Left renal pelvis (tissue), 4 donors: ENCODE measurements at places on chromosomes 12 and 14.

DNA sequence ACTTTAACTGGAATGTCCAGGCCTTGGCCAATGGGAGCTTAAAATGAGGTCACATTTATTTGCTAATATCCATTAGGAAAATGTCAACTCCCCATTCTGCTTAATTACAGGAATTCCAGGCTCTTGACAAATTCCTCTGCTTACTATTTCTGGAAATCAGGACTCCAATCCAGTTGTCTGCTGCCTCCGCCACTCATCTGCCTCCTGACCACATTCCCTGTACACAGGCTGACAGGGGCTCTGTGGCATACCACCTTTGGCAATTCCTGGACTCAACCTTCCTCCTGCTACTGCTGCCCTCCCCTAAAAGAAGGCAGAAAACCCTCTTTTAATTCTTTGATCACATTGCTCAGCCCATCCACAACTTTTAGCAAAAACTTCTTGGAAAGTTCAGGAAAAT lies 37.9 kb downstream of the KICS2 start:
- DNase-seq = no peak

GRCh38 chr12:94165138-94165537 lies 16.8 kb downstream of the PLXNC1 start:
- DNase-seq = no peak

DNA sequence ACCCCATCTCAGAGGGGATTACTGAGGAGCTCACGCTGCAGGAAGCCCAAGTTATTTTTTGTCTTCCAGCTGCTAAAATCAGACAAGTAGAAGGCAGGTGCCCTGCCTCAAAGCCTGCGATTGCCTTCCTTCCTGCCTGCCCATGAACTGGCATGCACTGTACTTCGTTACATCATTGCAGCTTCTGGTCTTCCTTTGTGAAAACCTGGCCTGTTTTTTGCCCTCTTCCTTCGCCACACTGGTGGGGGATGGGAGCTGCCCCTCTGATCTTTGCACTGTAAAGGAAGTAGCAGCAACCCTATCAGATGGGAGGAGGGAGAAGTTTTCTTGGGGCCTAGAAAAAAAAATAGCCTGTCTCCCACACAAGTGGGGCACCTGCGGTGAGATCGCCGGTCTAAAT lies 1098.7 kb downstream of the BCL11B start:
- no peak for DNase-seq

- no peak for DNase-seq
Measured at GRCh38 chr14:70655110-70655826, 13.6 kb downstream of the TTC9 start.

DNA sequence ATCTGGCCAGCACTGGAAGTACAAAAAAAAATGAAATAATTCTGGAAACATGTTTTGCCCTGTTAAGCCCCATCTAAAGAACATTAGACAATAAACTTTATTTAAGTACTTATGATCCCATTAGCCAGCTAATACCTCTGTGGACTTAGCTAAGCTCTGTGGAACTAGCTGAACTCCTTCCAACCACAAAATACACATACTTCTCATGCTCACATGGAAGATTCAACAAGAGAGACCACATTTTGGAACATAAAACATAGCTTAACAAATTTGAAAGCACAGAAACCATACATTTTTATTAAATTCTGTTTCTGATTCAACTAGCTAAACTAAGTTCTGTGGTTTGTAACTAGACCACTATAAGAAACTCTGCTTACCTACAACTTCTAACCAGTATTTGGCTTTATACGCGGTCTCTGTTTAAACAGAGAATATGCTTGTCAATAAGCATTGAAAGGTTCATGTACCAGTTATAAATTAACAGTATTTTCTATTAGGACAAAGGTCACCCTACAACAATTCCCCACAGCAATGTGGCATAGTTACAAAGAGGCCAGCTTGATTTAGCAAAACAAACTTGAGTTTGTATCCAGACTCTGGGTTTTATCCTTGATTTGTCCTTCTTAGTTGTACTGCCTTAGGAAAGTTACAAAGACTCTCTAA lies 300.1 kb downstream of the C12orf50 start:
- DNase-seq = no peak

DNA sequence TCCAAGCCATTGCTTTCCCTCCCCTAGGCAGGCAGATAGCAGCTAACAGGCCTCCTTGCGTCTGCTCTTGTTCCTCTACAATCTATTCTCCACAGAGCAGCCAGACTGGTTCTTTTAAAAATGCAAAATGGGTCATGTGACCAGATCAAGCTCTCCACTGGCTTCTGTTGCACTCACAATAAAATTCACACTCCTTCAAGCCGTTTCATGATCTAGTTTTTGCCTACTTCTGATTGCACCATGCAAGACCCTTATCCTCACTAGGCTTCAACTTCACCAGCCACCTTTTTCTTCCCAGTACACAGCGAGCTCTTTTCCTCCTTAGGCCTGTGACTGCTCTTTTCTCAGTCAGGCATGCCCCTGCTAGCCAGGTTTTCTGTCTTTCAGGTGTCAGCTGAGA lies 6.1 kb upstream of the KRAS start:
- no peak for DNase-seq

DNA sequence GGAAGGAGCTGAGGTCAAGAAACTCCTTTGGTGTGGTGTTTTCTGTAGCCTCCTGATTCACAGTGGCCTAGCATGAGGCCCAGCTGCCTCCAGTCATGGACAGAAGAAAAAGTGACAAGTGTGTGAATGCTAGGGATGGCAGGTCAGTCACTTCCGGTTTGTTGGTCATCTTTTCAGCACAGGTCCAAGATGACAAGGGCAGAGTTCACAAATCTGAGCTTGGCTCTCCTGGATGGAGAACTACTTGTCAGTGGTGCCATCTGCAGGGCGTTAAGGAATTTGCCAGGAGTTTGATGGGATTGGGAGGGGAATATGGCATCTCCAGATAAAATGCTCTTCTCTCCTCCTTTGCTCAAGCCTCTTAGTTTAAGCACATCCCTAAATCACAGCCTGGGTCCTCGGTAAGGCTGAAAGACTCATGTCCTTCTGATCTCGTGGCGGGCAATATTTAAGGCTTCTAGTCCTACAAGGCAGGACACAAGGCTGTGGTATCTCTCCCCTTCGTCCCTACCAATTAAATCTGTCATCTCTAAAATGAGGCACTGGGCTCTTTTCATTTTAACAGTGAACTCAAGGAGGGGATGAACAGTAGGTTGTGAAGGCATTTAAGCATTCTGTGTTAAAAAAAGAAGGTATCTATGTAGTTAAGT lies 10.0 kb downstream of the TUBA1B start:
- no peak for DNase-seq

DNA sequence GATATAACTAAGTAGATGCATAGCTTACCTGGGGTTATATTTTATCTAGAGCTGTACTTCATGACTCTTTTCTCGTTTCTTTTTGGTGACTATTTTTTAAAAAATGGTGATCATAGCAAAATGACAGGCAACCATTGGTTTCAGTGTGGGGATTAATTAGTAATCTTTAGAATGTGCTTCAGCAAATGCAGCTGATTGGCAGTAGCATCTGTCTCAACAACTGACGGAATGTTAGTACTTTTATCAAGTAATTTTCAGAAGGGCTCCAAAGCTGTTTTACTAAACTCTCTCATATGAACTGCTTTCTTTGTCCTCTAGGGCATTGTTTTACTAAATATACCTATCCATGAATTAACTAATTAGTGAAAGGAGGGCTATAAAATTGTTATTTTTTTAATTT lies 117.6 kb downstream of the TRMT5 start:
- DNase-seq = no peak

DNA sequence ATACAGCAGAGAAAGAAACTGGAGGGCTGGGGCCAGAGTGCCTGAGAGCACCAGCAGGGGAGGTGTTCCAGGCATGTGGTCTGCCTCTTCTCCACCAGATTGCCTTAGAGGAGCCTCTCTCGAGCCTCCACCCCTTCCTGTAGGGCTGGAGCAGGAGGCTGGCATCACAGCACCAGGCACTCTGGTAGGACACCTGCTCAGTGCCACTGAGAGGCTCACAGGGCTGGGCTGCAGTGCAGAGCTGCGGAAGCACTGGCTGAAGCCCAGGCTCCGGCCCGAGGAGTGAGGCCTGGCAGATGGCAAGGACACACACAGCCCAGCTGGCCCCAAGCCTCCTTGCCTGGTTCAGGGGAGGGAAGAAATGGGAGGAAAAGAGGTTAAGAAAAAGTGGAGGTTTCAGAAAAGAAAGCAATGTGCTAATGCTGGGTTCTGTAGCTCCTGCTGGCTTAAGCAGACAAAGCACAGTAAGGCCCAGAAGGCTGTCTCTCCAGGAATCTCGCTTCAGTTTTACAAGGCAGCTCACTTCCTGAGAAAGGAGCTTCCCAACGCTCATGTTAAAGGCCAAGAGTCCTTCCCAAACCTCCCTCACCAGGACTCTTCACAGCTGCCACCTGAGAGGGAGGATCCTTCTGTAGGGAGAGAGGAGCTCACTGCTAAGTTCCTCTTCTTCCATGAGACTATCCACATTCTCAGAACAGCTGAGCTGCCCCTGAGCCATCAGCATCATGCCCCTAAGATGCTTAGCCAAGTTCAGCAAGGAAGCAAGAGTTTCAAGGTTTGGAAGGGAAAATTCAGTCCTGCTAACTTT lies 23.8 kb downstream of the SPTB start:
- no peak for DNase-seq

- DNase-seq = no peak
Measured at GRCh38 chr14:61466249-61466904, 145.0 kb downstream of the PRKCH start.

DNA sequence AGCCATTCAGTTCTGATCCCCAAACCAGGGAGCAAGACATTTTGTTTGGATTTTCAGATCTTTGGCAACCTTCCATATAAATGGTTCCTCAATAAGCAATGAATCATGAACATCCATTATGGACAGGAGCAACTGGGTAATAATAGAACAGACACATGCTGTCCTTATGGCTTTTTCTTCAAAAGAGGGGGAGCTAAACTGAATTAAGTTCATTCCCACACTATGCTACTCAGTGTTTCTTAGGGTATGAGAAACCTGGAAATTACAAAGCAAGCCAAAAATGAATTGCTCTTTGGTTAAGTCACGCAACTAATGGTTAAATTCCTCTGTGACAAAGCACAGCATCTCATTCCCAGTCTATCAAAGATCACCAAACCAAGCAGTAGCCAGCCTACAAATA lies 51.0 kb downstream of the PTGER2 start:
- no peak for DNase-seq

GRCh38 chr14:64723691-64724577 lies 19.7 kb downstream of the PLEKHG3 start:
- no peak for DNase-seq

- DNase-seq = no peak
Measured at GRCh38 chr14:71942904-71943694, 10.9 kb downstream of the RGS6 start.

DNA sequence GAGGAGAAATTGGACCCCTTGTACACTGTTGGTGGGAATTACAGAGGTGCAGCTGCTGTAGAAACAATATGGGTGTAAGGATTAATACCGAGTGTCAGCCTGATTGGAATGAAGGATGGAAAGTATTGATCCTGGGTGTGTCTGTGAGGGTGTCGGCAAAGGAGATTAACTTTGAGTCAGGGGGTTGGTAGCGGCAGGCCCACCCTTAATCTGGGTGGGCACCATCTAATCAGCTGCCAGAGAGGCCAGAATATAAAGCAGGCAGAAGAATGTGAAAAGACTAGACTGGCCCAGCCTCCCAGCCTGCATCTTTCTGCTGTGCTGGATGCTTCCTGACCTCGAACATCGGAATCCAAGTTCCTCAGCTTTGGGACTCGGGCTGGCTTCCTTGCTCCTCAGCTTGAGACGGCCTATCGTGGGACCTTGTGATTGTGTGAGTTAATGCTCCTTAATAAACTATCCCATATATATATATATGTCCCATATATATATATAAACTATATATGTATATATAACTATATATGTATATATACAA lies 38.4 kb upstream of the PPP2R5C start:
- DNase-seq = no peak

DNA sequence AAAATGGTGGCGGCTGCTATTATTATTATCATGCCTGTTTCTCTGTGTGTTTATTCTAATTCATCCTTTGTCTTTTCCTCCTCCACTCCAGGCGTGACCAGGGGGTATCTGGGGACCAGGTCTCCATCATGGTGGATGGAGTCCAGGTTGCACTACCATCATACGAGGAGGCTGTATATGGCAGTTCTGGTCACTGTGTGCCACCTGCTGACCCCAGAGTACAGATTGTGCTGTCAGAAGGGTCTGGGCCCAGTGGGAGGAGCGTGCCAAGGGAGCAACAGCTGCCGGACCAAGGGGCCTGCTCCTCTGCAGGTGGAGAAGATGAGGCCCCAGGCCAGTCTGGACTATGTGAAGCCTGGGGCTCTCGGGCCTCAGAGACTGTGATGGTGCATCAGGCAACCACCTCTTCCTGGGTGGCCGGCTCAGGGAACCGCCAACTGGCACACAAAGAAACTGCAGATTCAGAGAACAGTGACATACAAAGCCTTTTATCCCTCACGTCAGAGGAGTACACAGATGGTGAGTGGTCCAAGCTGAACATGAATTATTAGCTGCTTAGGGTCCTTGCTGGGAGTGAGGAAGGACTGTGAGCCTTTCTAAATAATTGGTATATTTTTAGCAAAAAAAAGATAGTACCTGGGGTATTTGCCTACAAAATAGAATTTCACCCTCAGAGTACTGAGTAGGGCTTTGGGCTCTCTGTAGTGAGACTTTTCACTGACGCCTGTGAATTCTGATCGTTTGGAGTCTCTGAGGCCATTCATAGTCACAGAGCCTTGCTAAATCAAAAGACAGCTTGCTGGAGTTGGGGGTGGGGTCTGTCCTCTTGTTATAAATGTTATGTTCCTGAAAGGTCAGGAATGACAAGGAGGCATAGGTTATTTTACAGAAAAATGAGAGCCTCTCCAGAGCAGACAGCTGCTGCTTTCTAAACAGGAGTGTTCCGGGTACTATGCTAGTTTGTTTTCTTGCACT lies 58.1 kb upstream of the SRSF5 start:
- no peak for DNase-seq

DNA sequence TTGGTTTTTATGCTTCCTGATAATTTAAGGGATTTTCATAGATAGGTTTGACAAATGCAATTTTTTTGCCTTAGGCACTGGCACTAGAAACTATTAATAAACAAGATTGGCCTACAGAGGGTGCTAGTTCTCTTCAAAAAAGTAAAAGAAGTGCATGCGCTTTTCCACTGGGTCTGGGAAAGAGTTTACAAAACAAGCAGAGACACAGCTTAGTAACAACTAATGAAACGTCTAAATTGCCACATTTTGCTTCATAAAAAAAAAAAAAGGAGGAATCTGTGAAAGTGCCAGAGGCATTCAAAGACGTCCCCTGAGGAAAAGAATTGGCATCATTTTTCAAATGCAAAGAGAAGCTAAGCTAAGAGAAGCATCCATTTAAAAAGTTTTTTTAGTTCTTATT lies 58.3 kb upstream of the EEA1 start:
- DNase-seq = peak; percentile 48

GRCh38 chr12:68324531-68324930 lies 7.6 kb downstream of the MDM1 start:
- no peak for DNase-seq

DNA sequence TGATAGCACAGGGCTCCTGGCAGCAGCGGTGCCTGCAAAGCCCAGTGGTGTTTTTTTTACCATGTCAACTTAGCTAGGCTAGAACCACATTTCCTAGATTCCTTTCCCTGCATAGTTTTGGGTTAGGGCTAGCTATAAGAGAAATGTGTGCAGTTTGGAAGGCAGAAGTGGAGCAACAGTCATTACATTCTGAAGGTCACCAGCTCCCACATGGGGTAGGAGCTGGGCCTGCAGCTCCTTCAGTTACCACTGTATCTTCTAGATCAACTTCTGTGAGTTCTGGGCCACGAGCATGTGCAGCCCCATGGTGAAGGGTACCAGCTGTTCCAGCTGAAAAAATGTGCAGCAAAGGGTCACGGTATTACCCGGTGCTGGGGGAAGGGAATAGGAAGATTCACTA lies 2.3 kb upstream of the SLC25A3 start:
- no peak for DNase-seq
